CD4-positive, alpha-beta T cell treated with Interleukin-6 for 4 hours (primary cell): ENCODE measurements at places on chromosomes 6 and 20.

DNA sequence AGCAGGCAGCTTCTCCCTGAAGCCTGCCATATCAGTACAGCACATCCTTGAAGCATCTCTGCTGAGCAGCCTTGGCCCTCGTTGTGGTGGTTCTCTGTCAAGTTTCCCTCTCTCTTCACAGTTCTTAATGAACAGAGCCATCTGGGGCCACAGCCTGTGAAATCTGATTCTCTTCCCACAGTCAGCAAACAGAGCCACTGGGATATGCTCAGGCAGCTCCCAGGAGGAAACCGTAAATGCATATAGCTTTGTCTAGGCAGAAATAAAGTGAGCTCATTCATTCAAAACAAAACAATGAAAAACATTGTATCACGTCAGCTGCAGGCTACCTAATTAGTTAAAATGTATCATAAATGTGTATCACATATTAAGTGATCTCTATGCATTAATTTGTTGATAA, 80.3 kb downstream of the TBC1D7 start:
- DNase-seq: no peak

DNA sequence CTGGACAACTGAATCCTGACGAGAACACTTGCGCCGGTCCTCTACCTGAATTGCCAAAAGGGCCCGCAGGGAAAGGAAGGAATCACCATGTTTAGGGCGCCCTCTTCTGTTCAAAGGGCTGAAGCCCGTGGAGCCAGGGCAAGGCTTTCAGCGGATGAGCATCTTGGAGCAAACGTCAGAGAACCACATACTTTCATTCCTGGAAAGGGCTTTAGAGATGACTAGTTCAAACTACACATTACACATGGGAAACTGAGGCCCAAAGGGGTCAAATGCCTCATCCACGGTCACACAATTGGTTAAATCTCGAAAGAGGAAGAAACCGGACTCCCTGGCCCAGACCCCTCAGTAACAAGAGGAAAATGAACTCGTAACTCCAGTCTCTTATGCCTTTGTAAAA, 11.5 kb upstream of the ZNF133 start:
- peak; percentile 60 for DNase-seq

DNA sequence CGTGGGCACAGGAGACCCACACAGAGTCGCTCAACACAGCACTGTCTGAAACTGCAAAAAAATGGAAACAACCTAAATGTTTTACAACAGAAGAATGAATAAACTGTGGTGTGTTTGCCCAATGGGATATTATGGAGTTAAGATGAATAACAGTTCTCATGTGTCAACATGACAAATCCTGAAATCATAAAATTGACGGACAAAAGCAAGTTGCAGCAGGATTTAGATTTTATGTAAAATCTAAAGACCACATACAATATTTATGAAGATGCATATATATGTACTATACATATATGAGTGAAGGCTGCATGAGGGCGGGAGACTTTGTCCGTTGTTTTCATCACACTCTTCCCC, 79.7 kb downstream of the GRM4 start:
- DNase-seq: no peak

GRCh38 chr20:16216227-16216913, 356.9 kb downstream of the KIF16B start:
- DNase-seq: no peak

GRCh38 chr6:99216959-99217358, 132.5 kb downstream of the FAXC start:
- DNase-seq: no peak

- no peak for DNase-seq
Observed at GRCh38 chr6:40532349-40533000, 54.7 kb downstream of the LRFN2 start.

DNA sequence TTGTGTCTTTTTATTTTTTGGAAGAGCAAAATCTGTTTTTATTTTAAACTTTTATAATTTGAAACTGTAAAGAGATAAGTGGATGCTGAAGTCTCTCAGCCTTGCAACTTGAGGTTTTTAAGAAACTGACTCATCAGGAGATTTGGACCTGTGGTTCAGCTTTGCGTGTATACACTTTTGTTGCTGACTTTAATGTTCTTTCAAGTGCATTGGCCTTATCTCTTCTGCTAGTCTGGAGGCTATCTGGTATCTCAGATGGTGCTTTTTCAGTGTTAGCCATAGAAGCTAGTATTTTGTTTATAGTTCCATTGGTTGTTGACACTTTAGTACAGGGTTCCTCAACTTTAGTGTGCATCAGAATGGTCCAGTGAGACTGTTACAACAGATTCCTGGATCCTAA, 504.0 kb upstream of the SPTLC3 start:
- no peak for DNase-seq

- DNase-seq: no peak
Observed at GRCh38 chr6:7883381-7883780, 27.2 kb downstream of the TXNDC5 start.

- no peak for DNase-seq
Observed at GRCh38 chr6:117494283-117494682, 11.8 kb downstream of the DCBLD1 start.

DNA sequence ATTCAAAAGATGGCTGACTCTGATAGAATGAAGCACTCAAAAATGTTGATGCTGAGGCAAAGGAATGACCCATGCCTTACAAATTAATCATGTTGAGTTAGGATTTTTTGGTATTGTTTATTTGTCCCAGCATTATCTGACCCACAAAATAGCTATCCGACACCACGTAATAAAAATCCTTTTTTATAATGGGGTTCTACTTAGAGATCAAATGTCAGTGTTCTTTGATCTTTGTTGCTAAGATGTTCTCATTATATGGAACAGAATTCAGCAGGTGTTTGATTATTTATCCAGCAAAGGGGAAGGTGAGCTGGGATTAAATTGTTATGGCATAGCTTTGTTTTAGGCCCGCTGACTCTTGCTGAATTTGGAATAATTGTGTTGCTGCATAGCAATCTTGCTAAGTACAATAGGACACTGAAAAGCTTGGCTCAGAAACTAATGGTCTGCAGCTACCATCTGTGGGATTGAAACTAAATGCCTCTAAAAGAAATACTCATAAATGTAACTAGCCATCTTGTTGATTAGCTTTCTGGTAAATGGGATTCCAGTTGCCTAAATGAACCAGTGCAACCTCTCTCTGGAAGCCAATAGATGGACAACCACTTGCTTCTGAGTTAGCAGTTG, 180.2 kb upstream of the HDAC2 start:
- no peak for DNase-seq

GRCh38 chr6:81864124-81864523, 111.6 kb upstream of the TENT5A start:
- no peak for DNase-seq

DNA sequence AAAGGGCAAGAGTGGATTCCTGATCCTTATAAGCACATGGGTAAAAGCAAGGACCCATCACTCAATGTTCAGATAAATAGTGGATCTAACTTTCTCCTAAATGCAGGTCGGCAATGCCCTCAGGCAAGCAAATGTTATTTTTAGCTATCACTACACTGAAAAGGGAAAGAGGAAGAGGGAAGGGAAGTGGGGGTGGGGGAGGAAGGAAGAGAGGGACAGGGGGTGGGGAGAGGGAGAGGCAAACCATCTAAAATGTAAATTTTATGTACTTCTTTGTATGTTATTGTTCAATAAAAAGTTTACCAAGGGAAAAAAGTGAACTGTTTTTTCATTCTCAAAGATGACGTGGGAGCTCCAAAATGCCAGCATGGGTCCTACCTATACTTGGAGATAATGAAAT, 44.2 kb downstream of the CHD6 start:
- DNase-seq: no peak

DNA sequence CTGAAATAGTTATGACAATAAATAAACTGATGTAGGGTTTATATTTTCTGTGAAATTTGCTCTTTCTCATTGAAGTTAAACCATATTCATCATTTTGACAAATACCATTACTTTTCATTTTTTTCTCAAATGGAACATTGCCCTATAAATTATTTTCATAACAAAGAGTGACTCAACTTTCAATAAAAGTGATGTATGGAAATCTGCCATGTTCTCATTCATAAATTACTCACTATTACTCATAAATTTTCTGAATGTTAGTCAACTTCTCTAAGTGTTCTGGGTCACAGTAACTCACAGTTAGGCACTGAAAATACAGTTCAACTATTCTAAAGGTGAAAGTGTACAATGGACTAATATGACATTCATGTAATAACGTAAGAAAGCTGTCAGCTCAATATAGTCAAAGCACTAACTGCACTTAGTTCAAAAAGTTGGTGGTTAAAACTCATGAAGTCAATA, 19.0 kb upstream of the STX11 start:
- DNase-seq: no peak

- DNase-seq: no peak
Observed at GRCh38 chr6:15325540-15325955, 79.7 kb downstream of the JARID2 start.

GRCh38 chr6:15594512-15595259, 68.1 kb downstream of the DTNBP1 start:
- no peak for DNase-seq

GRCh38 chr6:218153-219018, 73.9 kb upstream of the DUSP22 start:
- DNase-seq: no peak

GRCh38 chr6:31462964-31463870, 34.7 kb upstream of the MICB start:
- DNase-seq: peak; percentile 86

GRCh38 chr20:13231031-13231752, 10.1 kb downstream of the ISM1 start:
- DNase-seq: peak; percentile 21

DNA sequence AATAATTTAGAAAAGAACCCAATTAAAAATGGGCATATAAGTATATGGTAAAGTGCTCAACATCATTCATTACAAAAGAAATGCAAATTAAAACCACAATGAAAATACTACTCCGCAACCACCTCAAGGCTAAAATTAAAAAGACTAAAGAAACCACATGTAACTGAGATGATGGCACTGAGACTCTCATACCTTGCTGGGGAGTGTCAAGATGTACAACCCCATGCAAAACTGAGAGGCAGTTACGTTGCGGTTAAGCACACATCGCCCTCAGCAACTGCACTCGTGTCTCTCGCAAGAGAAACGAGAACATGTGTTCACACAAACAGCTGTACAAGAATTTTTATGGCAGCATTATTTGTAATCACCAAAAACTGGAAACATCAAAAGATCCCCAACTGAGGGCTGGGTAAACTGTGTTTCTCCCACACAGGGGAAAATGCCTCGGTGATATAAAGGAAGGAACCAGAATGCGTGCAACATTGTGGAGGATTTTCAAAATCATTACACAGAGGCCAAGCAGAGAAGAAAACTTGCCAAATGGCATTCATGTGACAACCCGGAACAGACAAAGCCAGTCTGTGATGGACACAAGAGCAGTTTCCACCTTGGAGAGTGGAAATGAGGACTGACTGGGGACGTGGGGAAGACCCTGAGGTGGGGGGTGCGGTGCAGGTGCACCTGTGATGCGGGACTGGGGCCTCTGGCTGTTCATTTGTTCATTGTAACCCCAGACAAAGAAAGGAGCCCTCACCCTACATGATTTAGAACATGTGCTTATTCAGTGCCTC, 144.9 kb downstream of the WDR27 start:
- no peak for DNase-seq

DNA sequence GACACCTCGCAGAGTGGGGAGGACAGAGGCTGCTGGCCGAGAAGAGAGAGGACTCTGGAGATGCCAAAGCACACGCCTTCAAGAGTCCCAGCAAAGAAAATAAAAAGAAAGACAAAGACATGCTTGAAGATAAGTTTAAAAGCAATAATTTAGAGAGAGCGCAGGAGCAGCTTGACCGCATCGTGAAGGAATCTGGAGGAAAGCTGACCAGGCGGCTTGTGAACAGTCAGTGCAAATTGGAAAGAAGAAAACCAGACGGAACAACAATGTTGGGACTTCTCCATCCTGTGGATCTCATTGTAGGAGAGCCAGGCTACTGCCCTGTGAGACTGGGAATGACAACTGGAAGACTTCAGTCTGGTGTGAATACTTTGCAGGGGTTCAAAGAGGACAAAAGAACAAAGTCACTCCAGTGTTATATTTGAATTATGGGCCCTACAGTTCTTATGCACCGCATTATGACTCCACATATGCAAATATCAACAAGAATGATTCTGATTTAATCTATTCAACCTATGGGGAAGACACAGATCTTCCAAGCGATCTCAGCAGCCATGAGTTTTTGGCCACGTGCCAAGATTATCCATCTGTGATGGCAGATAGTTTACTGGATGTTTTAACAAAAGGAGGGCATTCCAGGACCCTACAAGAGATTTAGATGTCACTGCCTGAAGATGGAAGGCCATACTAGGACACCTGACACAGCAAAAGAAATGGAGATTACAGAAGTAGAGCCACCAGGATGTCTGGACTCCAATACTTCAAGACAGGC, 52.2 kb downstream of the REV3L start:
- DNase-seq: no peak

DNA sequence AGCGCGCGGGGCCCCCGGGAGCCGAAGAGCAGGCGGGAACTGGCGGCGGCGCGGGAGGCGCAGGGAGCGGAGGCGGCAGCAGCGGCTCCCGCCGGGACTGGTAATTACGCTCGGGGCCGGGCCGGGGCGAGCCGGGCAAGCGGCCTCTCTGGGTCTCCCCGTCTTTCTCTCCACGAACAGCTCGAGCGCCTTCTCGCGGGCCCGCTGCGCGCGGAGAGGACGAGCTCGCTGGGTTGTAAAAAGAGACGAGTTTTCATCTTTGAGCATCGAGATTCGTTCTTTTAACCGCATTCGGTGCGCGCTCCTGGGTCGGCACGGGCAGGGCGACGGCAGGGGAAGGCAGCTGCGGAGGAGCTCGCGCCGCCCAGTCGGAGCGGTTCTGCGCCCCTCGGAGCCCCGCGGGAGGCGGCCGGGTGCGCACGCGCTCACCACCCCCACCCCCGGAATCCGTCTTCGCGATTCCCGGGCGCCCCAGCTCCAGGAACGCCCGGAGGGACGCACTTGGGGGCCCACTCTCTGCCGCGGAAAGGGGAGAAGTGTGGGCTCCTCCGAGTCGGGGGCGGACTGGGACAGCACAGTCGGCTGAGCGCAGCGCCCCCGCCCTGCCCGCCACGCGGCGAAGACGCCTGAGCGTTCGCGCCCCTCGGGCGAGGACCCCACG, 38.0 kb downstream of the YTHDF1 start:
- no peak for DNase-seq

DNA sequence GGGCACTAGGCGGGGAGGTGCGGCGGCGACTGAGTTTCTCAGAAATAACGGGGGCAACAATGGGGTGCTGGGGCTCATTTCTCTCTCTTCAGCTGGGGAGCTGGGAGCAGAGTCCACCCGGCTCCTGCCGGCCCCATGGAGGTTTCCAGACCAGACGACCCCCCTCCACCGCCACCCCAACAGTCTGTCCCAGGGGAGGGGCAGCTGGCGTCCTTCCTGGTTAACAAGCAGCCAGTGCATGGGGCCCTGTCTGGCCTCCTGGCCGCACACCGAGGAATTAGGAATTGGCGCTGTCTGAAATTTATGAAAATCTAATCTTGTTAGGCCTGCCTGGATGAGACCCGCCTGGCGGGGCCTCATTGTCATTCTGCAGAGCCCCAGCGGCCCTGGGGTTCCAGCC, 42.4 kb downstream of the PMEPA1 start:
- no peak for DNase-seq

GRCh38 chr20:34965051-34965450, 9.4 kb downstream of the MYH7B start:
- no peak for DNase-seq
